ENCODE measurements at places on chromosomes 16 and 17. TPM values are rescaled to one million over a fixed set of nuclear protein-coding genes. Genes with fewer than 3 reads are reported as not detected.

The CAPNS2 gene
- polyA plus RNA-seq, result 0.39 TPM

DNA sequence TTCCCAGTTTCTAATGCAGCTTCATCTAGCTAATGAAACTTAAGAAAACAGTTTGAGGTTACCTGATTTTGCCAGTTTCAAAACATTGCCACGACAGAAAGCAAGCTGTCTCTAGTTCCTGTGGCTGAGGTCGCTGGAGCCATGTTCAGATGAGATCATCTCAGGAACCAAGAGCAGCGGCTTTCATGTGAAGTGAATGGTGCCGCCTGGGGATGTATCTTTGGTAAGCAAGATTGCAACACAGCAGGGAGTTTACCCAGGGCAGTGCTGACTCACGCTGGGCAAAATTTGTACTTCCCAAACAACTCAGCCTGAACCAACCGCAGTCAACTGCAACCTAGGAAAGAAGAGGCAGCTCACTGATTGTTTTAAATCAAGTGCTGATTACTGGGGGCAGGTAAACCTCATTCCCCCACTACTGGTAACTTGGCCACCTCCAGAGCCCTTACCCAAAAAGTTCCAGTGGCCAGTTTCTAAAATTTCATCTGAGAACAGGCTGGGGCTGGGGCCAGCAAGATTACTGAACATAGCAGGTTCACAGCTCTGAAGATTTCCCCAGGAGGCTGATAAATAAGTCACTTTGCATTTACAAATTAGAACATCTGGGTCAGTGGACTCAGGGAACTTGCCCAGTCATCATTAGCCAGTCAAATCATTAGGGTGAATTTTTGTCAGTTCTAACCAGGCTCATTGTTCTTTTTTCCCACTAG is at the start of gene RFFL:
TSS of gene RFFL (minus strand) at position 194 of the 710 bp plus-strand sequence. CDS start 37,154 bp downstream, outside the sequence.
- peak; percentile 62 for DNase-seq

The TOX3 gene
- 2.6 TPM for polyA plus RNA-seq

The ZG16 gene
- not detected for polyA plus RNA-seq

DNA sequence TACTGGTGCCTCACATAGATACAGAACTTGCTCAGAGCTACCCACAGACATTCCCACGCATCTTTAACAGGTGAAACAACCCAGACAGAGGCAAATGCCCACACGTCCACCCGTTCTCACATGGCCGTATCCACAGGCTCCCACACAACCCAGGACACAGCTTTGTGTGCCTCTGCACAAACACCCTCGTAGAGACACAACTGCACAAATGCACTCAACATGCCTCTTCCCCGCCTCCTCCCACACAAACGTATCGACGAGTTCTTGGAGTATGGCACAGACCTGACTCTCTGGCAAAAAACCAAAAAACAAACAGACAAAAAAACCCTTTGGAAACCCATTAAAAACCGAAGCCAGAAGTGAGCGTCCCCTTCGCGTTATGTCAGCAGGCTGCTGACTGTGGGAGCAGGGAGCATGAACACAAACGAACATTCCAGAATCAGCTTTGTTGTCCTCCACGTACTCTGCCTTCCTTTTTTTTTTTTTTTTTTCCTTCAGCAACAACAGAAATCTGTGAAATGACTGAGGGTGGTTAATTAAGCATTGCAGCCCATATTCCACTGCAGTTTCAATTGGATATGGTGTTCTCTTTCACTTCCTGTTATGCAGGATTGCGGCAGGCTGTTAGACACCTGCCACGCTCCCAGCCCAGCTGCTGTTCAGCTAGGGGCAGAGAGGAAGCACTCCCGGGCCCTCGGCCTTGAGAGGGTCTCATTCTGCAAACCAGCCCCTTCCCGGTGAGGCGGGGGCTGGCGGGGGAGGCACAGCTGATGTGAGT is 313.7 kb downstream of the MAF start:
- DNase-seq, result peak; percentile 53

DNA sequence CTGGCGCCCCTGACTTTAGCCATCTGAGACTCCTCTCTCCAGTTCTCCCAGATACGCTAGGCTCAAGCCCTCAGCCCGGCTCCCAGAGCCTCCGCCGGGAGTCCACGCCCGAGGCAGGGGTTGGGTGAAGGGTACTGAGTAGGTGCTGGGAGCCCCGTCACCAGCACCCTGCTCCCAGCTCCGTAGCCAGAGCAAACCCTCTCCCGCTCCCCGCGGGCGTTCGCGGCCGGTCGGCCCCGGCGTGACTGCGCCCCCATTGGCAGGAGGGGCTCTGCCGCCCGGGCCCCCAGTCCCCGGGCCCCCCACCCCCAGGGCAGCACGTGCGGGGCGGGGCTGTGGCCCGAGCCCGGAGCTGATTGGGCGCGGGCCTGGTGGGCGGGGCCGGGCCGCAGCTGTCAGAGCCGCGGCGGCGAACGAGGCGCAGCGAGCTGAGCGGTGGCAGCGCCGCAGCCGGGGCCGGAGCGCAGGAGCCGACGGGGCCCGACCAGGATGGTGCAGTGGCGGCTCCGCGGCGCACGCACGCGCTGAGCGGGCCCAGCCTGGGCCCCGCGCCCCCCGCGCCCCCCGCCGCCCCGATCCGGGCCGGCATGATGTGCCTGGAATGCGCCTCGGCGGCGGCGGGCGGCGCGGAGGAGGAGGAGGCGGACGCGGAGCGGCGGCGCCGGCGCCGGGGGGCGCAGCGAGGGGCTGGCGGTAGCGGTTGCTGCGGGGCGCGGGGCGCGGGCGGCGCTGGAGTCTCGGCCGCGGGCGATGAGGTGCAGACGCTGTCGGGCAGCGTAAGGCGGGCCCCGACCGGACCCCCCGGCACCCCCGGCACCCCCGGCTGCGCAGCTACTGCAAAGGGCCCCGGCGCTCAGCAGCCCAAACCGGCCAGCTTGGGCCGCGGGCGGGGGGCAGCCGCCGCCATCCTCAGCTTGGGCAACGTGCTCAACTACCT is at the start of gene SPNS2:
TSS of gene SPNS2 (plus strand) at position 421 of the 937 bp plus-strand sequence. CDS start at position 588, 167 bp downstream.
- DNase-seq, result peak; percentile 63

GRCh38 chr17:17297217-17297616 is 6.0 kb upstream of the NT5M start:
- no peak for DNase-seq

The CCL8 gene
- polyA plus RNA-seq, result 0.46 TPM

DNA sequence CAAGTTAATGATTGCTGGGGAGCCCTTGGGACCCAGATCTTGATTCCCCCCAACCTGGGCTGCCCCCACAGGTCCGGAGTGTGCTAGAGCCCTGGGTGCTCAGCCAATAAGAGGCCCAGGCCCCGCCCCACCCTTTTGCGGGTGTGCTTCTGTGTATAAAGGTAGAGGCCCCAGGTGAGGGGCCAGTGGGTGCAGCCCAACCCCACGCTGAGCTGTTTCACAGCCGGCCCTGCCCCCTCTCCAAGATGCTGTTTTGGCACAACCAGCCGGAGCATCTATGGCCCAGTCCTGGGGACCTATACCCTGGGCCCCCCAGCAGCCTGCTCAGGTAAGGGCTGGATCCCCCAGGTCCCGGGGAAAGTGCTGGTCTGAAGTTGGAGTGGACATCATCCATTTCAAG is 11.8 kb upstream of the STAC2 start:
- no peak for DNase-seq

DNA sequence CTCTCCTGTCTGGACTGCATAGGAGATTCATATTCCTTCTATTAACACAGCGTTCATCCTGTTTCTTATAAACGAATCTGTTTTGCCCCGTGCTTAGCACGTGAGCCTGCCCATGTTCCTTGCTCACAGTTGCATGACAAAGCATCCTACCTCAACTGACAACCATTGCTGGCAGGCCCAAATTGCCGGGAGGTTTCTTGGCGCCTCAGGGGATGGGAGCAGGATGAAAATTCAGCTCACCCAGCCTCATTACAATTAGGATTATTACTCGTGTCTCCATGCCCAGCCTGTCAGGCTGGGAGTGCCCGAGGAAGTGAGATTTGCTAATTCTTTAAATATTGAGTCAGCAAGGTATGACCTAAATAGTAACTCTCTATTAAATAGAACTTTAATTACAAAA is 36.7 kb upstream of the HELZ start:
- no peak for DNase-seq
